Nucleus accumbens (tissue), 56 donors: ENCODE measurements at places on chromosomes 6 and 20.
A peak's percentile ranks its signal among the peaks of the same experiment; 100 is the strongest.

GRCh38 chr6:818196-818595 is 125.3 kb upstream of the EXOC2 start:
- DNase-seq: no peak

- DNase-seq: no peak
These were observed 12.1 kb downstream of the SS18L1 start for GRCh38 chr20:62155428-62156253.

- no peak for DNase-seq
These were observed 442.3 kb downstream of the HAO1 start for GRCh38 chr20:7497985-7498384.

- no peak for DNase-seq
These were observed 159.8 kb upstream of the RIN2 start for GRCh38 chr20:19598117-19598850.

DNA sequence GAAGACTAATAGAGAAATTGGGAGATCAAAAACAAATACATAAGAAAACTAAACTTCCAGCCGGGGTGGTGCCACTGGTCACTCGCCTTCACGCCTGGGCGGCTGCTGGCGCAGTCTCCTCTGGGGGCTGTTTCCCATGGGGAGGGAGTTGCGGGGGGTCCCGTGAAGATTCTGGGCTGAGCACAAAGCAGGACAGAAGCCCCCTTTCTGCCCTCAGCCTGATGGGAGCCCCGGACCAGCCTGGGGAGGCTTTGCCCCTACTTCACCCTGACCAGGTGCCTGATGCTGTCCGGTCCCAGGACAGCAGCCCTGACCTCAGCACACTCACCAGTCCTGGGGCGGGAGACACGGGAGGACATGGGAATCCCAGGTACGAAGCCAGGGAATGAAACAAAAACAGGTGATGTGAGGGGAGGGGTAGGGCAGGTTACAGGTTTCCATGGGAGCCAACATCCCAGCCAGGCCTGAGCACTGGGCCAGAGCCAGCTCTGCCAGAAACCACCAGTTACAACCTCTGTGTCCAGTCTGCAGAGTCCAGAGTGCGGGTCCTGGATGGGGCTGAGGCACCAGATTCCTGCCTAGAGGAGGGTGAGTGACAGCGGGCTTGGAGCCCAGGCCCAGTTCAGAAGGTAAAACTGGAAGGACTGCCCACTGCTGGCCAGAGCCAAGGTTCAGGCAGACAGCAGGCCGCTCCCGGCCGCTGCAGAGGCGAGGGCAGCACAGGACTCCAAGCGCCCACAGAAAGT is 326.4 kb downstream of the TAF4 start:
- DNase-seq: no peak

DNA sequence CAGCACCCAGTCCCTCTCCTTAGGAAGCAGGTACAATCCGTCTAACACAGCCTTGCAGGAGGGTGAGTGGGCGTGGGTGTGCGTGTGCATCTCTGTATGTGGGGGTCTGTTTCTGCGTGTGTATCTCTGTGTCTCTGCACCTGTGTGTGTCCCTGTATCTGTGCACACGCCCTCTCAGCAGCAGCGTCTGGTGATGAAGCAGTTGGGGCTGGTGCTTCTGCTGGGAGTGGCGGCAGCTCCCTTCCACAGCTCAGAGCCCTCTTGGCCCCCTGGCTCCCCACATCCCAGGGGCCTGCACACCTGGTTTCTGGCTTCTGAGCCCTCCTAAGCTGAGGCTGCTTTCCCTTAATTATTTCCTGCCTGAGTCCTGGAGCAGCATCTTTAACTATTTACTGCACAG is 49.5 kb upstream of the CCDC167 start:
- no peak for DNase-seq

- DNase-seq: no peak
These were observed 25.2 kb downstream of the TFAP2B start for GRCh38 chr6:50843842-50844241.

GRCh38 chr6:29916741-29917140 is 25.6 kb upstream of the HLA-A start:
- DNase-seq: no peak

GRCh38 chr6:170007468-170008293 is 256.3 kb downstream of the ERMARD start:
- DNase-seq: no peak

DNA sequence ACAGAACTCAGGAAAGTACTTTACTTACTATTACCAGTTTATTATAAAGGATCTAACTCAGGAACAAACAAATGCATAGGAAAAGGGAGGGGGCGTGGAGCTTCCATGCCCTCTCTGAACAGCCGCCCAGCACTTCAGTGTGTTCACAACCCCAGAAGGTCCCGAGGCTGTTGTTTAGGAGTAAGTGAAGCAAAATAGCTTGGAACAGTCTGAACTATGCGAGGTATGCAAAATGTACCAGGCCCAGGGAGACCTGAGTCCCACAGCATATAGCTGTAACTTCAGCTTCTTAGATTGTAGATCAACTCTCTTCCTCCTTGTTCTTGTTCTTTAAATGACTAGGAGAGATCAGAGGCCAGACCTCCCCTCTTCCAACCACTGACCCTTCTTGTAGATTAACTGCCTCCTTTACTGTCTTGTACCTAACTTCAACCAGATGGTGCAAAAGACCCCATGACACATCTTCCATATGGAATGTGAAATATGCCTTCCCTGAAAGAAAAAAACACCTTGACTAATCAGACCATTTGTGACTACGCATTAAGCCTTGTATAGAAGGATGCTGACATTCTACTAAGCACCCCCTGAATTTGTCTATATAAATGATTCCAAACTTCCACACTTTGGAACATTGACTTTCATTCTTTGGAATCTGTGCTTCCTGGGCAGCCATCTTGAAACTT is 98.8 kb upstream of the SNX9 start:
- DNase-seq: no peak

DNA sequence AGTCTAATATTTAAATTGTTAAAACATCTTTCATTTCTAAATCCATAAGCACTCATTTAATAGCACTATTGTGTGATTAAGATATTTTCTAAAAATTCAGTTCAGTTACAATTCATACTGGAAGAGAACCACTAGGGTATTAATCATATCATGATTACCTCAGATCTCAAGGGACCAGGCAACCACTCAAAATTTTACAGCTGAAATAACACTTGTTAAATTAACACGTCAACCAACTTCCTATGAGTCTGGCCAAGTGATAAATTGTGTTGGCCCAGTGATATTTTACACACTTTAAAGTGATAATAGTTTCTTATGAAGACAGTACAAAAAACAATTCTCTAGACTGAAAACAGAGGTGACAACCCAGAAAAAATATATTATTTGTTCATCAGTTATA is 869.0 kb upstream of the ADGRB3 start:
- DNase-seq: no peak

DNA sequence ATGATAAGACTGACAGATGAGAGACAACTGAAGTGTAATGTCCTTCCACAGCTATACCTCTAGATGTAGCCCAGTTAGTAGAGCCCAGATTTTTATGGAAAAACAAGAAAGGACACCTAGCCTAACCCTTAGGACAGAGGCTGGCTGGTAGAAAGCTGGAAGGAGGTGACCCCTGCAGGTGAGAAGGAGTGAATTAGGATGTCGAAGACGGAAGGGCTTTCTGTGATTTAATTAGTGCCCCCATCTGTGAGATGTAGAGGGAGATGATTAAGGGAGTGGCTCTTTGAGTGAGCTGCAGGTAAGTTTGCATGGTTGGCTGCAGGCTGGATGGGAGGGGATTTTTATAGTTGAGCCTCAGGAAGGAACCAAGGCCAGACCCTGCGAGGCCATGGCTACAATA is 82.8 kb downstream of the GFRA4 start:
- no peak for DNase-seq

- no peak for DNase-seq
These were observed 72.4 kb downstream of the GPX5 start for GRCh38 chr6:28597924-28598722.

DNA sequence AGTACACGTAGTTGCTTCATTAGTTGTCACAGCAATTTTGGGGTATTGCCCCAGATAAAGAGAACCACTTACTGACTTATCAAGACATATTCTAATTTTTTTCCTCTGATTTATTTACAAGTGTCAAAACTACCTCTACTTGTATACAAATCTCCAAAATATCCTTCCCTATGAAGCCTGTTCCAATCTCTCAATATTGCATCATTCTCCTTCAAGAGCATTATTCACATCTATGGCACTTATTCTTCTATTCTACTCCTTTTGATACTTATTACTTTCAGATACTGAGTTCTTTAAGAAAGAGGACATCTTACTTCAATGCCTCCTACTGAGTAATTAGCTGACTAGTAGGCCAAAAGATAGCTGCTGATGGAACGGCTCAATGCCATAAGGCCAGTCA is 105.2 kb downstream of the SMLR1 start:
- no peak for DNase-seq

DNA sequence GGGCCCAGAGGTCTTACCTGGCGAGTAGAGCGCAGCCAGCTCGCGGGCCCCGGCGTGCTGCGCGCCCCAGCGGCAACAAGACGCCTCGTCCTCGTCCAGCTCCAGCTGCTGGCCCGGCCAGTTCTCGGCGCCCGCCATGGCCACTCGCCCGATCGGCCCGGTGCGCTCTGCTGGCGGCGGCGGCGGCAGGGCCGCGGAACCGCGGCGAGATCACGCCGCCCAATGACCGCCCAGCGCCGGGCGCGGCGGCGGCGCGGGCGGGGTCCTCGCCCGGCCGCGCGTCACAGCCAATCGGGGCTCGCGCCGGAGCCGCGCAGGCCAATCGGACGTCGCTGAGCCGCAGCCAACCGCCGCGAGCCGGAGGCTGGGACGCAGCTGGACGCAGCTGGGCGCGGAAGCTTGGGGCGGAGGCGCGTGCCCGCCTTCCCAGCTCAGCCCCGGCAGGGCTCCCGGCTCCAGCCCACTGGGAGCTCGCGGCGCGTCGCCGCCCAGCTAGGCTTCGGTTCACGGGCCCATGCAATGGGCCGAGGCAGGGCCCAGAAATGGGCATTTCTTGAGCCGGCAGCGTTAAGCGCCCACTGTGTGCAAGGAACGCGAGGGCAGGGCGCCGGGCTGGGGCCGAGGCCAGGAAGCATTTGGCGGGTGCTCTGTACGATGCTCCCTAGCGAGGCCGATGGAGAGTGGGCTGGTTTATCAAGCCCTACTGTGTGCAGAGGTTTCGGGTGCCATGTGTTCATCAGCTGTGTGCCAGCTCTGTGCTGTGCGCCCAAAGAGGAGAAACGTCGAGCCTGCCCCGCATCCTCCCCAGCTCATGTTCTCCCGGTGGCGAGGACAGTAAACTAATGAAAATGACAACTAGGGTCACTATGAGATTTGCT is at the start of gene PEDS1:
TSS of gene PEDS1 (minus strand) at position 224 of the 878 bp plus-strand sequence. CDS start at position 138, 86 bp downstream.
- DNase-seq: peak; percentile 89
